Stimulated activated CD4-positive, alpha-beta T cell treated with anti-CD3 and anti-CD28 coated beads, Interleukin-15, amount 100 ng/mL, for 1 hour (primary cell): ENCODE measurements at places on chromosomes 6 and 20.

DNA sequence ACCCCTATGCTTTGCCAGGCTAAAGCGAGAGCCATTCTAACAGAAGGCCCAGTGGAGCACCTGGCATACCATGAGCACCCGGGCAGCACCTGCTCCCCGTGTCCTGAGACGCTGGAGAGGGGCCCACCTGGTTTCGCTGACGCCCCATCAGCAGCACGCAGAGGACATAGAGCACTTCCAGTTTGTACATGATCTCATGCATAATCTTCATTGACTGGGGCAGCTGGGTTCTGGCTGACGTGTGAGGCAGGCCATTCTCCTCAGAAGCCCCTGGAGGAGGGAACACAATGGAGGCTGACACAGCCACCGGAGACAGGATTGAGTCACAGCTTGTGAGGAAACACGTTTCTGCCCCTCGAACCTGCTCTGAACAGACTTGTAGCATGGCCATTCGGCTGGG lies 65.4 kb downstream of the MYH7B start:
- no peak for DNase-seq

DNA sequence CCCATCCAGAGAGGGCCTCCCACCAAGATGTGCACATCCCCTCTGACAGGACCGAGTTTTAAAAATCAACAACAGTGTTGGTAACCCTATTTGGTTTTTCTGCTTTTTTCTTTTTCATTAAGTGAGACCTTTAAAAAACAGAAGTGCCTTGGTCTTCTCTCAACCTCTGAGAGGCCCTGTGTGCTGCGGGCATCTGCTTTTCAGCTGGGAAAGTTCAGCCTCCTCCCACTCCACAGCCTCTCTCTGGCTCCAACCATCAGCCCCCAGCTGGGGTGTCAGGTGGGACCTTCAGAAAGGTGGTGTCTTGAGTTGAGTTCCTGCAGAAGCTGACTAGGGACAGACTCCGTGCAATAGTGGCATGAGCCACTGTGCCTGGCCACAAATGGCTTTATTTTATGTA lies 64.6 kb upstream of the ZMYND8 start:
- no peak for DNase-seq

- no peak for DNase-seq
Measured at GRCh38 chr6:80566361-80566760, 459.9 kb downstream of the BCKDHB start.

GRCh38 chr20:21235484-21236445 lies 67.4 kb upstream of the XRN2 start:
- DNase-seq, result peak; percentile 8

- no peak for DNase-seq
Measured at GRCh38 chr6:164911151-164911550, 398.3 kb downstream of the C6orf118 start.

DNA sequence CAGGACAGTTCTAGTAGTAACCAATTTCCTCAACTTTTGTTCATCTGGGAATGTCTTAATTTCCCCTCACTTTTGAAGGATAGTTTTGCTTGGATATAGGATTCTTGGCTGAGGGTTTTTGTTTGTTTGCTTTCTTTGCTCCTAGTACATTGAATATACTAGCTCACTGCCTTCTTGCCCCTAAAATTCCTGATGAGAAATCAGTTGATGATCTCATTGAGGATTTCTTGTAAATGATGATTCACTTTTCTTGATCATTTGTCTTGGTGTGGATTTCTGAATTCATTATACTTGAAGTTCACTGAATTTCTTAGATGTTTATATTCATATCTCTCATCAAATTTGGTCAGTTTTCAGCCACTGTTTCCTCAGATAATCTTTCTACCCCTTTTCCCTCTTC lies 49.1 kb upstream of the PRDM1 start:
- DNase-seq, result no peak

GRCh38 chr20:4519534-4519933 lies 202.2 kb upstream of the PRND start:
- DNase-seq, result no peak

DNA sequence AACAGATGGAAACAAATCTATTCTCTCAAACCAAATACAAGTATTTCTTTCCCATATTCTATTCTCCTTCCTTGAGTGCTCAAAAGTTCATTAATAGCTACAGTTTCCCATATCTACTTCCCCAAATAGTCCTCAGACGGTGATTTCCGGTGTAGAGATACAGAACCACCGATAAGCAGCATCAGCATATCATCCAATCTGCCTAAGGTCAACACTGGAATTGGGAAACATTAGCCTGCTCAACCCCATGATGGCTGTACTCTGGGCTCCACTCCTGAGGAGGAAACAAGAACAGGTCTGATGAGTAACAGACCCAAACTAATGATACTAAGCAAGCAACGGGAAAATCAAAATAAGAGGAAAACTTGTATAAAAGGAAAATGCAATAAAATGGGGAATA lies 115.6 kb downstream of the EPB41L2 start:
- DNase-seq, result no peak

DNA sequence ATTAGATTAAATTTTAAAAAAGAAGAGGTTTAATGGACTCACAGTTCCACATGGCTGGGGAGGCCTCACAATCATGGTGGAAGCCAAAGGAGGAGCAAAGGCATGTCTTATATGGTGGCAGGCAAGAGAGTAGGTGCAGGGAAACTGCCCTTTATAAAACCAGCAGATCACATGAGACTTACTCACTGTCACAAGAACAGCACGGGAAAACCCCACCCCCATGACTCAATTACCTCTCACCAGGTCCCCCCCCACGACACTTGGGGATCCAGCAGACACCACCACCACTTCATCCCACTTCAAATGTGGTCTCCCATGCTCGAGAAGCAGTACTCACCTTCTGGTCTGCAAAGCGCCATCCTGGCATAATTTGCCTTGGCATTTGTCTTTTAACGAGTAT lies 24.6 kb downstream of the MTFR2 start:
- no peak for DNase-seq

DNA sequence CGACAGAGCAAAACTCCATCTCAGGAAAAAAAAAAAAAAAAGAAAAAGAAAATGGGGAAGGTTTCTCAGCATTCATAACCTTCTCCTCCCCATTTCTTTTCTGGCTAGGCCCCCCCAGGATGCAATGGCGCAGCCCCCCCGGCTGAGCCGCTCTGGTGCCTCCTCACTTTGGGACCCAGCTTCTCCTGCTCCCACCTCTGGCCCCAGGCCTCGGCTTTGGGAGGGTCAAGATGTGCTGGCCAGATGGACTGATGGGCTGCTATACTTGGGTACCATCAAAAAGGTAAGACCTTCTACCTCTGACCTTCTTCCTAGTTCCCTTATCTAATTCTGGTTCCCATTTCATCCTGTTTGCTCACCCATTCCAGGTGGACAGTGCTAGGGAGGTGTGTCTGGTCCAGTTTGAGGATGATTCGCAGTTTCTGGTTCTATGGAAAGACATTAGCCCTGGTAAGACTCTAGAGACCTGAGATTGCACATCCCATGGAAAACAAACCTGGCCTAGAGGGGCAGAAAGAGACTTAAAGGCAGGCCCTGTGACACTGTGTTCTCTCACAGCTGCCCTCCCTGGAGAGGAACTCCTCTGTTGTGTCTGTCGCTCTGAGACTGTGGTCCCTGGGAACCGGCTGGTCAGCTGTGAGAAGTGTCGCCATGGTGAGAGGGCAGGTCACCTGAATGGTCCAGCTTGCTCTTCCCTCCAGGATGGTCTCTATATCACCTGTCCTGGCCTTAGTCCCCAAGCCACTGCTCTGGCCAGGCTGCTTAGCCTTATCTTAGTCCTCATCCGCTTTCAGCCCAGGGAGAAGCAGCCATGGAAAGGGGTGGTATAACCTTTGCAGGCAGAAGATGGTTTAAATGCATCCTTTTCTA lies 1.6 kb downstream of the PHF1 start:
- DNase-seq, result no peak

DNA sequence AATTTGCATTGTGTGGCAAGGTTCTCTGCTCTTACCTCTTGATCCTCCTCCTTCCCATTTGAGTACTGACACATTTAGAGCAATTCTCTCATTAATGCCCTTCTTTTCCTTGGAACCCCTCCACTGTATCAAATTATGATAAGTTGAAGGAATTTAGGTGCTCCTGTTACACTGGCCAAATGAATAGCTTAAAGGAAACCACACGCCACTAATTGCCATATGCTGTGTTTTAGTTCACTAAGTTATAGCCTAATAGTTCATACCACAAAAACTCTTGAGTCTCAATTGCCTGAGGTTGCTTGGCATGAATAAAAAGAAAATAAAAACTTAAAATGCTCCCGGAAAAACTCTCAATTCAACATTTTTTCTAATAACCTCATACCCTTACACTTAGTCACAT lies 1239.3 kb downstream of the EPHA7 start:
- no peak for DNase-seq

DNA sequence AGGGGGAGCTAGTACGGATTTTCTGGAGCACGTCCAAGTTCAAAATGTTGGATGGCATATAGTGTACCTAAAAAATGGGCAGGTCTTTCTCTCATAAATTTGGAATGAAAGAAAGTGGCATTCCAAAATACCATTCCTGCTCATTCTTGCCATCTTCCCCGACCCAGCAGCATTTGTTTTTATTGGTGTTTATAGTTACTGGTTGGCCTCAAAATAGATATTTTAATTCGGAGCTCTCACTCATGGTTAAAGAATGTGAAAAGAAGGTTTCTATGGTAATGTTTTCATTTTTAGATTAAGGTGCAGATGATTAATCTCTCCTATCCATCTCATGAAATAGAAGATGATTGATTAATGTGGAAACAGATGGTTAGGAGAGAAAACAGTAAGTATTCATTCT lies 204.5 kb downstream of the HIVEP2 start:
- no peak for DNase-seq

GRCh38 chr20:18749528-18749927 lies 64.1 kb upstream of the SCP2D1 start:
- DNase-seq, result no peak

DNA sequence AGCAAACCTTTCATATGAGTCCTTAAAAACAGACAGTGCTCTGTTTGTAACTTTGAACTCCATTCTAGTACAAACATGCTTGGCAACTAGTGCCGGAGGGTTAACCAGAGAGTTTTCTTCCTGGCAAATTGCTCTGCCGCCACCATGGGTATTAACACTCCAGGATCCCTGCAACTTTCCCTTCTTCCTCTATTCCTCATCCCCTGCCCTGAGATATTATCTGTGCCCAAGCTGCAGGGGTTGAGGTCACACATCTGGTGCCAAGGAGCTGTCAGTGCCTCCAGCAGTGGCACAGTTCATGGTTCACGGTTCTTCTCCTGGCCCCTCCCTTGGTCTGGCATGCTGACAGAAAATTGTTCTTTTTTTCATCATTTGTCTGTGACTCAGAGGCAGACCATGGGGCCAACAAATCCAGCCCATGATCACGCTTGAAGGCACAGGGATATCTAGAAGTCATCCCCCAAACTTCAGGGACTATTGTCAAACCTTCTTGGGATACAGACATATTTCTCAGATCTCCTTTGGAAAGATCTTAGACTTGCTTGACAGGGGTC lies 77.5 kb downstream of the ATXN1 start:
- DNase-seq, result no peak

GRCh38 chr6:108651340-108652227 lies 90.9 kb downstream of the FOXO3 start:
- DNase-seq, result no peak

DNA sequence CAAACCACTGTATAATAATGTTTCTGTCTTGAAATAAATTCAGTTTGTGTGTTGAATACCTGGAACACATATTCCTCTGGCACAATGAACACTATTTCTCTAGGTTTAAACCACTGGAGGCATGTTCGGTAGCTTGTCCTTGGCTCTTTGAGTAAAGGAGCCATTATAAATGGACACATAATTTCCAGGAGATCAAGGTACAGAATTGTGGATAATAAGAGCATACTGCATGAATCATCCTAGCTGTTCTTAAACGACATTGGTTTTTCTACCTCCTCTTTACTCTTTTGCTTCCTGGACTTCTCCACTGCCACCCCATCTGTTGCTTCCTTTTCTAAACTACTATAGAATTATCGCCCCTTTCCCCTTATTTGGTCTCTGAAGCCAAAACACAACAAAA lies 1.2 kb downstream of the CENPW start:
- no peak for DNase-seq
